Amniotic epithelial cell (primary cell): ENCODE measurements at places on chromosomes 3 and 15.
A peak's percentile ranks its signal among the peaks of the same experiment; 100 is the strongest.

GRCh38 chr3:191770541-191770940 lies 309.6 kb downstream of the PYDC2 start:
- no peak for DNase-seq

DNA sequence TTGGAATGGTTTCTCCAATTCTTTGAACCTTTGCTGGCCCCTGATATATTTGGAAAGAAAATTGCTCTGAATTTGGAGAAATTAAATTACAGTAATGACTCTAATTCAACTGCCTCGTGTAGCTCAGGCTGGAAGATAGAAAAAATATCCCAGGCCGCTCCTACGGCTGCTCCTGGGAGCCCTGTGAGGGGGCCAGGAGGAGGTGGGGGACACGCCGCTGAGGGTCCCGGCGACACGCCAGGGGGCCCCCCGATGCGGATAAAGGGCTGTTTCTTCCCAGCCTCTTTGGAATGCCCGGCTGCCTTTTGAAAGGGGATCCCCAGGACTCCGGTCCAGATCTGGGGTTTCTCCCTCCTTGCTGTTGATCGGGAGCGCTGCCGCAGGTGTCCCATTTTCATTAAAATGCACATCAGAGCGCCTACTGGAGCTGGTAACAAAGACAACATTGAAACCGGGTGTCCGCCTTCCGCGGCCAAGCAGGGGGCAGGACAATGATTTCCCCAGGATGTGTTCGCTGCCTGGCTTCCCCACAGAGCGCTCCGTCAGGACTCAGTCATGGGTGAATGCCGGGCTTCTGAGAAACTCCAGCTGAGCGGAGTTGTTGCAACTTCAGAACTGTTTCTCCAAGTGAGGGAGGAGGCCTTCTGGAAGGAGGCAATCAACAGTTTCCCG lies 200.1 kb upstream of the KBTBD8 start:
- peak; percentile 59 for DNase-seq

DNA sequence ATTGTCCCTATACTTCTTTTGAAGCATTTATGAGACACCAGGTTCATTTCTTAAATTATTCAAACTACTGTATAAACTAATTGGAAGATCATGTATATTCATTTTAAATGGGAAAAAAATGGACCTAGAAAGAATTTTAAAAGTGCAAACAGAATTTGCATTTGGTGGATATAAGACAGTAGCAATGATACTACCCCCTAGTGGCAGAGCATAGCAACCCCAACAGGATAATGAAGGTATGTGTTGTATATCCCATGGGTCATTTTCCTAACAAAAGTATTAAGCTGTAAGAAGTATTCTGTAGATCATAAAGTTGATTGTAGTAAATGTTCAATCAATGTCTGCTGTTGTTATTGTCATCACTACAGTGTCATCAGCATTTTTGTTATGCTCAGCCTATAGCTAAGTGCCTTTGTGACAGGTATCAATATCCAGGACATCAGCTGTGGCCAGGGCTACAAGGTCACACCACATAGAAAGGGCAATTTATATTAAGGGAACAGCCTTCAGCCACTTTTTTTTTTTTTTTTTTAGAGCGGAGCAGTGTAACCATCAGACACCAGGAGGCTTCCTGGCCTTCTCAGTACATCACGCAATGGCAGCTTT lies 175.8 kb downstream of the FOXB1 start:
- peak; percentile 48 for DNase-seq

GRCh38 chr15:58478035-58478434 lies 46.2 kb downstream of the LIPC start:
- DNase-seq, result no peak

DNA sequence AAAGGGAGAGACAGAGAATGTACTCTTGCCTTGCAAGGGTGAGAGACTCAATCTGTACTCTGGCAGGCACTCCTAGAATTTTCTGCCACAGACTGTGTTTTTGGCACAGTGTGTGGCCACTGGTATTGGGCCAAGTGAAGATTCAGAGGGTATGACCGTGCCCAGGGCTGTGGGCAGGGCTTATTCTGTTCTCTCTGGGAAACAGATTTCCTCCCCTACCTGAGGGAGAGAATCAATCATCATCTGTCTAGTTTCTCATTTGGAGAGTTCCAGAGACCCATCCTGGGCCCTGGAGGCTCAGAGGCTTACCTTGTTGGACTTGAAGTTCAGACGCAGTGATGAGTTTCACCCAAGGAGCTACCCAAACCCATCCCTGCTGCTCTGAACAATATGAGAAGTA lies 28.2 kb downstream of the CSTA start:
- DNase-seq, result no peak

- DNase-seq, result peak; percentile 64
These were observed 251.9 kb downstream of the NAALADL2 start for GRCh38 chr3:175111036-175111435.
